ENCODE measurements at places on chromosomes 5 and 9.

GRCh38 chr5:131406076-131406475, 142.2 kb downstream of the CDC42SE2 start:
- no peak for DNase-seq

DNA sequence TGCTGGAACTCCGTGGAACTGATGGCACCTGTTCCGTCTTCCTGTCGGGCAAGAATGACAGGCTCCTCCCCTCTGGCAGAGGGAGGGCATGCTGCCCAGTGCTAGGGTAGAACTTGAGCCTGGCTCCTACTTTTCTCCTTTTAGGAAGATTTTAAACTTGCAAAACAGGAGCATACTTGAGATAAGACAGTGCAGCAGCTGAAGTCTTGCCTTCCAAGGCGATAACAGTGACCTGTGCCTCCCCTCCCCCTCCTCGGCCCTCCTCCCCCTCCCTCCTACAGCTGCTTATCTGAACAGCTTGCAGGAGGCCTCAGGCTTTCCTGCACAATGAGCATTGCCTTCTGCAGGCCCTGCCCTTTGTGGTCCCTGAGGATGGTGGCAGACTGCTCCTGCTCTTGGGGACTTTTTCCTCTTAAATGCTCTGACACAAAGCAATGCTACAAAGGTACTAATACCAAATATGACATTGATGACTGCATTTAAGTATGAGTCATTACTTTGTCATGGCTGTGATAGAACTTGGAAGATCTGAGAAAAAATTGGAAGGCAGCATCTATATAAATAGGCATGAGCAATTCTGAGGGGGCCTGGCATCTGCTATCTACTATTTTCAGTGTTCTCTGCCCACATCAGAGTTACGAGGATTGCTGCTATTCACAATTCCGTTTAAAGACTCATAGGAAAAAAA, 2.0 kb downstream of the GADD45G start:
- DNase-seq = no peak

DNA sequence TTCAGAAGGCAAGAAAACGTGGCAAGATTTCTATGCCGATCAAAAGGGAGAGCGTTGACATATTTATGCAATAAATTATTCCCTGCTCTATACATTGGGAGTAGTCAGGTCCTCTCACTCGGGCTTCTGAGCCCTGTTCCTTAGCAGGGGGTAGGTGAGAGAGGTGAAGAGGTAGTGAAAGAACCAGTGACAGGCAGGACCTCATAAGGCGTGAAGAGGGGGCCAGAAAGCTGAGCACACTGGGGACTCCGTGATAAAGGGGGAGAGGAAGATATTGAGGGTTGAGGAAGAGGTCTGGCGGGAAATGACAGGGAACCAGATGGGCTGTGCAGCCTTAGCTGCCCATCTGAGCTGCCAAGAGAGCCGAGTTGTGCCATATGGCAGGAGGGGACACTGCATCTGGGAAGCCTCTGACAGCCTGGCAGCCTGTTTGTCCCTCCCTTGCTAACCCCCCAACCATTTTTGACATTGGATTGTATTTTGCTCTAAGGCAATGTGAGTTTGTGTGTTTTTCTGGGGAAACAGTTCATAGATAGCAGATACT, 782 bp upstream of the CDC20B start:
- no peak for DNase-seq

- no peak for DNase-seq
These were observed 8.5 kb upstream of the ANKH start for GRCh38 chr5:14879937-14880589.

GRCh38 chr5:150323092-150323491, 20.4 kb upstream of the ARSI start:
- DNase-seq = no peak

GRCh38 chr5:172984244-172984953, 828 bp downstream of the ATP6V0E1 start:
- peak; percentile 42 for DNase-seq

DNA sequence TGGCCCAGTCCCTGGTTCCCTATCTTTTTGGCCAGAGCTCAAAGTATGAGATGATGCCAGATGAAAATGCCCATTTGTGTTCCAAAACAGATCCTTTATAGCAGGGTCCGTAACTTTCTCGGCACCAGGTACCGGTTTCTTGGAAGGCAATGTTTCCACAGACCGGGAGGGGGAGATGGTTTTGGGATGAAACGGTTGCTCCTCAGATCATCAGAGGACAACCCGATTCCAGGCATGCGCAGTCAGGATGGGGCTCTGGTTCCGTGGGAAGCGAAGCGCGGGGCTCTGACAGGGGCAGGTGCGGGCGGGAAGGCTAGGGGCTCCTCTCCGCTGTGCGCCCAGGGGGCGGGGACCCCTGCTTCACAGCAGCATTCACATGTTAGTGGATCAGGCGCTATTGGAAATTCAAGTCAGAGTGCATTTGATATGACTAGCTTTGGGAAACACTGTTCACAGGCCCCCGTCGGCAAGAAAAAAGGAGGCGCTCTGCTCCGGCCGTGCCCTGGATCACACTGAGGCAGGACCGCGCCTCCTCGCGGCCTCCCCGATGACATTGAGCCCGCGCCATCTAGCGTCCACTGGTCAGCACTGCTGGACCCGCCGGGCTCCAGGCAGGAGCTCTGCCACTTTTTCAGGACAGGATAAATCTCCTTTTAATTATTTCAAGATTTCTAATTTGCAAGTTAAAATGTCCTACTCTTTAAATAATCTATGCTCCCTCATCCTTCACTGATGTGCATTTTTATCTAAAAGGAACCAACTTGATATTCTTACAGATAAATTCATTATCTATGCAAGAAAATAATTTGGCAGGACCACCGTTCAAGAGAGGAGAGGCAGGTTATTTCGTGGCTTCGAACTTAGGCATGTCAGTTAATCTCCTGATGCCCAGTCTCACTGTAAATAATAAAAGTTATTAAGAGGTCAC, 190.0 kb downstream of the FANCC start:
- DNase-seq = peak; percentile 66

DNA sequence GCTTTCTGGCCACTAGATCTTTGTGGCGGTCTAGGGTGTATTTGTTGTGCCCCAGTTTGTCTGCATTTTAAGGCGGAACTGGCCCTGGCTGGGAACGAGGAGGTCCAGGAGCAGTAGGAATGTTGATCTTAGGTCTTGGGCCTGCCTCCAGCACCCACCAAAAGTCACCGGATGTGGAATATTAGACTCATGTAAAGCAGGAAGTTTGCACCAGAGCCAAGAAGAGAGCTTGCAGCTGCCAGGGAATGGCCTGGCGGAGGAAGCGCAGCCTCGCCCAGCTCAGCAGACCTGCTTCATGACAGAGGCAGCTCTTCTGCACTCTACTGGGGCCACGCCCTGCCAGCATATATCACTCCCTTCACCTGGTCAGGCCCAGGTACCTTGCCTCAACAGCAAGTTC, 3.3 kb downstream of the GPX3 start:
- DNase-seq = no peak

DNA sequence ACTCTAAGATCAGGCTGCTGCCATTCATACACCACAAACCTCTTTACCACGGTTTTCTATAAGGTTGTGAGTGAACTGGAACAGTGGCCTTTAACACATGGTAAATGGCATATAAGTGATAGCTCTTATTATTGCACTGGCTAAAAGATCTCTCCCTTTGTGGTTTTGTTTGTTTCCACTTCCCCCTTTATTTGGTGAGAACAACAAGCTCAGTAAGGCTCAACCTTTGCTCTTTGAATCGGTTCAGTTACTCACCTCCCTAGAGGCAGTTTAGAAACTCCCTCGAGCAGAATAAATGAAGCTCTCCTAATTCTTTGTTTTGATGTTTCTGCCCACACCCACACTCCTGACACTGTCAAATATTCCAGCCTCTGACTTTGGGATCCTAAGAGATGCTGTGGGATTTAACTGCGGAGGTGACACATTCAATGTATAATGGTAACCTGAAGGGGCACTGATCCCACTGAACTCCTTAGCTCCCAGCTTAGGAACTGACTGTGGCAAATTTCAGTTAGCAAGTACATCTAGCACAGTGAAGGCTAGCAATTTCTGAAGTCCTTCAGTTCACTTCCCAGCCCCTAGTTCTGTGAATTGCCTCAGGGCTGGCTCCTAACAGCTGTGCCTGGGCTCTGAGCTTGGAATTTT, 22.5 kb upstream of the RAD23B start:
- DNase-seq = no peak

GRCh38 chr5:160347448-160347847, 23.0 kb downstream of the C1QTNF2 start:
- DNase-seq = no peak

DNA sequence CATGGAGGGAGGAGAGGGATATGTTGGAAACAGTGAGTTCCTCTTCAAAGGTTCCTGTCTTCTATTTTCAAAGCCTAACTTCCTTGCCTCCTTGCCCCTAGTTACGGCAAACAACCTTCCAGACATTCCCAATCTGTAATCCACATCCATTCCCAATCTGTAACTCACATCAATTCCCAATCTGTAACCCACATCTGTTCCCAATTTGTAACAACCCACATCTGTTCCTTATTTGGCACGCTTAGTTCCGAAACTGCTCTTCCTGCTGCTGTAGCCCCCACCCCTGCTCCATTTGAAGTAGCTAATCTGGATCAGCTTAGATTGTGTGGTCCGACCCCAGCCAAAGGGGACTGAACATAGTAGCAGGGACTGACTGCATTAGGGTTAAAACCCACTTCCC, 23.9 kb upstream of the IDNK start:
- DNase-seq = no peak

- no peak for DNase-seq
These were observed 39.0 kb upstream of the TTC1 start for GRCh38 chr5:159969966-159970365.

GRCh38 chr5:100647461-100648230, 112.5 kb downstream of the FAM174A start:
- peak; percentile 49 for DNase-seq

GRCh38 chr9:88508326-88508725, 26.7 kb upstream of the NXNL2 start:
- DNase-seq = no peak

DNA sequence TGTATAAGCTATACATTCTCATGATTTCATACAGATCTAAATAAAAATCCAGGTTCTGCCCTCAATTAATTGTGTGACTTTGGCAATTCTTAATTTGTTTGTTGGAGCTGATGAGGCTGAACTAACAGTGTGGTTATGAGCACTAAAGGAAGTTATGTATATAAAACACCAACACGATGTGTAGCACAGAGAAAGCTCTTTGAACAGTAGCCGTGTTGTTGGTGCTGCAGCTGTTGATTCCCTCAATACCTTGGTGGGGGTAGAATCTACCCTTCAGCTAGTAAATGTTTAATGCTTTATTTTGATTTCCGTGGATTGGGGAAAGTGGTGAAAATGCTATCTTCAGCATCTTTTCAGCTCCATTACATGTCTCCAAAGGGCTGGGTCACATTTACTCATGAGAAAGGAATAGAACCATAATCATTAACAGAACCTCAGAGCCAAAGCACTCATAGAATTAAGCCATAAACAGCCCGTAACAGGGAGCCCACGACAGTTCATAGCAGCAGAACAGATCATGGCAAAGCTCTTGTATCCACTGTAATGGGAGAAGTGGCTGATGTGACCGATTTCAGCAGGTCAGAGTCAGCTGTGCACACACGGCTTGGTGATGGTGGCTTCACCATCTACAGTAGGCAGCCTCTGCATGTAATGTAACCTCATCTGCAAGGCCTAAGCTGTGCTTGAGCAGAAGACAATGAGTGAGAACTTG, 332.7 kb downstream of the DIRAS2 start:
- no peak for DNase-seq

DNA sequence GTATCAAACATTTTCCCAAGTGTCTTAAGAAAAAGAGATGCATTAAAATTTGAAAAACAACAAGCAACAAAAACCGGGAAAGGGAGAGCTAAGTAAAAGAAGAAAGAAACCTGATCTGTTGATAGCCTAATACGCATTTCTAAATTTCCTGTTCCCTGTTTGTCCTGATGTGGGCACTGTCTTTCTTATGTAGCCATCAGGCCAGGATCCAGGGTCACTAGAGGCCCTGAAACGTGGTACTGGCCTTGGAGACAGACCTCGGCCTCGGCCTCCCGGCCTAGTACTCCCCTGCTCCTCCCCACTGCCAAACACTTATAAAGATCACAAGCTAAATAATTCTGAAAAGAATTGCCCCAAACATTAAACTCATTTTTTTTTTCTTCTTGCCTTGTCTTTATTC, 547.2 kb downstream of the IRX1 start:
- DNase-seq = no peak

DNA sequence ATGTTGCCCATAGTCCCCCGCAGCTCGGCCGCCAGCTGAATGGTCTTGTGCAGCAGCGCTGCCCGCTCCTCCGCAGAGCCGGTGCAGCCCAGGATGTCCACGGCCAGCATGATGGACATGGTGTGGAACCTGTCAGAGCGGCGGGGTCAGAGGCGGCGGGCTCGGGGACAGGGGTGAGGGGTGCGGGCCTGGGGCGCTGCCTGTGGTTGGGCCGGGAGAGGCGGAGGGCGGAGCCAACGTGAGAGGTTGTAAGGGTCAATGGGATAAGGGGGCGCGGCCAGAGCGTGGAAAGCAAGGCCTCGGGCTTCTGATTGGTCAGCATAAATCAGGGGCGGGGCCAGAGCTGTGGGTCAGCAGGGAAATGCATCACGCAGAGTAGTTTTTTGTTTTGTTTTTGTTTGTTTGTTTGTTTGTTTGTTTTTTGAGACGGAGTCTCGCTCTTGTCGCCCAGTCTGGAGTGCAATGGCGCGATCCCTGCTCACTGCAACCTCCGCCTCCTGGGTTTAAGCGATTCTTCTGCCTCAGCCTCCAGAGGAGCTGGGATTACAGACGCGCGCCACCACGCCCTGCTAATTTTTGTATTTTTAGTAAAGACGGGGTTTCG, 6.8 kb upstream of the TOR2A start:
- no peak for DNase-seq

- no peak for DNase-seq
These were observed 260.4 kb downstream of the GABRB2 start for GRCh38 chr5:161286066-161286655.

GRCh38 chr9:70013598-70014196, 30.0 kb upstream of the MAMDC2 start:
- no peak for DNase-seq

DNA sequence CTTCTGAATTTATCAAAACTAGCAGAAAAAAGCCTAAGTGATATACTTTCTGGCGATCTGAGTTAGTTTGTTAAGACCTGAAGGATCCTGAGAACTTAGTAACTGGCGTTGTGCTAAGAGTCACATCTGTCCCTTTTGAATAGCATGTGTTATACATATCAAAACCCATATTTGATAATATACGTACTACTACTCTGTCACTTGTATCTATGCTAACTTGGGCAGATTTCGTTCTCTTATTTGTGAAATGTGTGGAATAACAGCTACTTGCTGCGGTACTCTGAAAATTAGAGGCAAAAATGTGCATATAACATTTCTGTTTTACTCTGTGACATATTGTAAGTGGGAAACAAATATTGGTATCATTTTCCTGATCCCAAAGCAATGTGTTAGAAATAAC, 126.4 kb downstream of the PARP8 start:
- no peak for DNase-seq

GRCh38 chr5:121867403-121867802, 15.7 kb downstream of the FTMT start:
- DNase-seq = no peak

DNA sequence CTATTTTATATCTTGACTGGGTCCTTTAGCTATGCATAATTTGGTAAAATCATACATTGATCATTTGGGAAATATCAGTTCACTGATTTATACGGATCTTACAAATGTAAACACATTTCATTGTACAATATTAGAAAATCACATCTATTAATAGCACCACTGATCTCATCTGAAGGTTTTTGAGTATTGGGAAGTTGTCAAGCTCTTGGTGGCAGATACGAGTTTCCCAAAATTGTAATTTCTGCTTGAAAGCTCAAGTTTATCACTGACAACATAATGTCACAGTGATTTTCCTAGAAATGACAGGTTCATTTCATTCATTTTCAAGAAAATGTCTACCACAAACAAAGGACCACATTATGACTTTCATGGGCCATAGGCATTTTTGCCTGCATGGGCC, 3.0 kb upstream of the MACROH2A1 start:
- DNase-seq = no peak
